CD4-positive, alpha-beta T cell treated with Interleukin-17A for 1 hour (primary cell): ENCODE measurements at places on chromosomes 3 and 15.

DNA sequence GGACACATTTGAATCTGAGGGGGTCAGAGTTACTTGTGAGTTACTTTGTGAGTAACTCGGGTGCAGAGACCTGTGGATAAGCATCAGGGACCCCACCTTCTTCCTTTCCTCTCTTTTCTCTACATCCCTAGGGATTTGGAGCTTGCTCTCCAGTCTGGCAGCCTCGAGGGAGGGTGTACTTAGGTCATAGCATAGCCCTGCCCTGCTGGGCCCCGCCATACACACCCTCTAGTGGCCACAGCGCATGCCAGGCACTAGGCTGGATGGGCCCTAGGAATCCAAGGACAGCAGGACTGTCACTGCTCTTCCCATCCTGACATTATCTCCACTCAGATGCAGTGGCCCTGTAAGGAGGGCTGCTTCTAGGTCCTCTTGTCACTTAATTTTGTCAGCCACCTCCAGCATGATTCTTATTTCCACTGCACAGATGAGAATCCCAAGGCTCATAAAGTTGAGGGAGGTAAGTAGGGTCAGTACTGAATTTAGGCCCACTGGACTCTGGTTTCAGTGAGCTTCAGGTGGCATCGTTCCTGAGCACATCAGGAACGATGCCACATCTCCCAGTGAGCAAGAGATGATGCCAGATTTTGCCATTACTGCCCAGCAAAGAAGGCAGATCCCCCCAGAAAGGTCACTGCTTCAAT lies 3.6 kb upstream of the SMAD6 start:
- DNase-seq: no peak

- no peak for DNase-seq
These were observed 24.9 kb upstream of the BMF start for GRCh38 chr15:40133544-40133943.

- DNase-seq: no peak
These were observed 3.7 kb upstream of the TF start for GRCh38 chr3:133742351-133743091.

DNA sequence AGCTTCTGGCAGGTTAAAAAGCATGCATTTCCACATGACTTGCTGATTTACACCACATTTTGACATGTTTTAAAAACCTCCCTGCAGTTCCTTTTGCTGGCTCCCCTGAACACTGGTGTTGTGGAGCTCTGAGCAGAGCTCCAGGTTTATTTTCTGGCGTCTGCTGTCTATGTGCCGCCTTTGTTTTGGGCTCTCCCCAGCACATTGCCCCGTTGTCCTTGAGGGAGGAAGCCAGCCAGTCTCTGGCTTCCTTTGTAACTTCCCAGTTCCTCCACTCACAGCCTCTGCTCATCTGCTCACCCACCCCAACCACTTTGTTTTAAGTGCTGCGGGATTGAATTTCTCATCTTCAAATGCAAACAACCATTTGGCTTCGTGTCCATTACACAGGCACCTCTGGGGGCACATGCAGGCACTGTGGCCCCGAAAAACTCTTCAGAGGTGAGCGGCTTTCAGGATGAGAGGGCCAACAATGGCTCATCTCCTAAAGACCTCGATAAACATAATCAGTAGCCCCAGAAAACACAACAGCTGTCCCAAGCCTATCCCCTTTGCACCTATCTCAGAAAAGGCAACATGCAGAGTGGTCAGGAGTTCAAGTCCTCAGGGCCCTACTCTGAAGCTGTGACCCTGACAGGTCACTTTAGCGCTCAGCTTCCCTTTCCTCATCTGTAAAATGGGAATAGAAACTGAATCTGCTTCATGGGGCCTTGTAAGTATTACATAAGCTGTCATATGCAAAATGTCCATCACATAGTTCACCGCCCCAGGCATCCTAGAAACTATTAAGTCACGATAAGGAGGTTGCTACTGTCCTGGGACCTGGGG lies 1.3 kb upstream of the MEF2A start:
- DNase-seq: no peak

GRCh38 chr3:86451749-86452148 lies 539.2 kb downstream of the VGLL3 start:
- no peak for DNase-seq

GRCh38 chr3:46865031-46865507 lies 1.8 kb upstream of the MYL3 start:
- DNase-seq: no peak

GRCh38 chr15:63236272-63236671 lies 41.1 kb upstream of the APH1B start:
- no peak for DNase-seq

DNA sequence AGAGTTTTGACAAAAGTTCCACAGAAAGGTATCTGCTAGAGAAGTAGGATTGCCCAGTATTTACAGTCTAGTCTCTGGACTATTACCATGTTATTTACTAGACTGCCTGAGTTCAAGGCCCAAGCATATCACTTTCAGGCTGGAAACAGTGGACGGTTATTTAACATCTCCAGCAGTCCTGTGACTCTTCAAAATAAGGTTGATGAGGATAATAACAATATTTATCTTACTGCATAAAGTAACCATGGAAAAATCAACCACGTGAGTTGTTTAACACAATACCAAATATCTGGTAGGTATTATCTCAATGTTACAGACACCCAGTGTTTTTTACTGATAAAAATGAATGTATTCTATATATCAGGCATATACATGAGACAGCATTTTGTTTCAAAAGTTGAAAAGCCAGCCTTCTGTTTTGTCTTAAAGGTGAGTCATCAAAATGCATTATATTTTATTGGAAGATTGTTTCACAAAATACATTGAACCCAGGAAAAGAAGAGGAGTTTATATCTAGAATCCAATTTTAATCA lies 535.8 kb downstream of the TBL1XR1 start:
- no peak for DNase-seq

- no peak for DNase-seq
These were observed 245.1 kb downstream of the XXYLT1 start for GRCh38 chr3:195025884-195026200.

DNA sequence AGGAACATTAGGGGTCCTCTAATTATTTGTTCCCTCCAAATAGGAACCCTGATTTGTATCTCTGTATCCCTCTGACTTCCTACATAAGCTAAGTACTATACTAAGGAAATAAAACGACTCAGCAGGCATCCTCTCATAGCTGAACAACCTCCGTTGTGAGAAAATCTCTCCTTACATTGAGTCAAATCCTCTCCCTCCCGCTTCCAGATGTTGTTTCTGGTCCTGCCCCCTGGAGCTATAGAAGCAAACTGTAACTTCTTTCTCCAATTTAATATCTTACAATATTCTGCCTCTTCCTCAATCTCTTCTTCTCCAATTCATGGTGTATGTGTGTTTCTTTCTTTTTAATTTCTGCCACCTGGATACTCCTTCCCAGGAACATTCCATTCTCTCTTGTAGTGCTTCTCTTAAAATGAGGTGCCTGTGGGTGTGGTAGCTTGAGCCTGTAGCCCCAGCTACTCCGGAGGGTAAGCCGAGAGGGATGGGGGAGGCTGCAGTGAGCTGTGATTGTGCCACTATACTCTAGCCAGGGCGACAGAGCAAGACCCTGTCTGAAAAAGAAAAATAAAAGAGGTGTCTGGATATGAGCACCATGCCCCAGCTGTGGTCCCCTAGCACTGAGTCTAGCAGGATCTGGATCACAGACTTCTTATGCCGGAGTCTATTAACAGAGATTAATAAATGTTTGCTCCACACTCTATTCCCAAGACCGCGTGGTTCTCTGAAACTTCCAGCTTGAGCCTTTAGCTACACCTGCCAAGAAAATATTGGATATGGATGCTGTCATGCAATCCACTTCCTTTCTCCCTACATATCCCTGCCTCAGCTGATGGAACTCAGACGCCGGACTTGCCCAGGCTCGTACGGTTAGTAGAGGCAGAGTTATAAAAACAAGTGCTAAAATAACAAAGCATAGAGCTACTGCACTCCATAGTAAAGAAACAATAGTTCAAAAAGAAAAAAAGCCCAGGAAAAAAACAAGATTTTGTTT lies 42.9 kb upstream of the NEO1 start:
- DNase-seq: no peak
